ENCODE measurements at places on chromosomes 4 and X.

DNA sequence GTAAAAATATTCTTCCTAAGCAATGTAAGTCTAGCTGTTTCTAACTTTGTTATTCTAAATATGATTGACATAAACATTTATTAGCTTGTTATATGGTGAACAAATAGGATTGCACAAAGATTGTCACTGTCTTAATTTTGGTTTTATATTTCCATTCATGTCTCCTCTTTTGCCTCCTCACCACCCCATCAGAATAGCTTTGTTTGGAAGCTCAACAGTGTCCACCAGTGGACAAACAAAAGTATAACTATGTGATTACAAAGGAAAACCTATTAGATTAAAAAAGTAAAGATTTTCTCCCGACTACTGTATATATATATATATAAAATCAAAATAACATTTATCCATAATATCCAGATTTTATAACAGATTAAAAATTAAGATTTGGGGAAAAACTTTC lies 468.2 kb downstream of the ZIC3 start:
- no peak for DNase-seq

DNA sequence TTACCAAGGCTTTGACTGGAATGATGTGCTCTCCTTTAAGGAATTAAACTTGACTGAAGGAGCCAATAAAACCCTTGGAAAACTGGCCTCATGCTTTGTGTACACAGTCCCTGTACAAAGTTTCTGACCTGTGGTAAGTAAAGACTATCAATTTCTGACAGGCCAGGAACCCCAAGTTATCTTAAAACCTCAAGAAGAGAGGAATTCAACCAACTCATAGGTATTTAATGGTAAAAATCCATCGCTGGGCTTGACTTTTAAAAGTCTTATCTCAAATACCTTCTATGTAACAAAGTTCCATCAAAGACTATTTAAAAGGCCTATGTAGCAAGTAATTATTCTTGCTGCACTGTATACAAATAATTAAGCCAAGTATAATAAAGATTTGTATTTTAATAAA lies 103.7 kb upstream of the TENT5D start:
- no peak for DNase-seq

- no peak for DNase-seq
Observed at GRCh38 chrX:64842492-64842891, 133.8 kb downstream of the ZC4H2 start.

DNA sequence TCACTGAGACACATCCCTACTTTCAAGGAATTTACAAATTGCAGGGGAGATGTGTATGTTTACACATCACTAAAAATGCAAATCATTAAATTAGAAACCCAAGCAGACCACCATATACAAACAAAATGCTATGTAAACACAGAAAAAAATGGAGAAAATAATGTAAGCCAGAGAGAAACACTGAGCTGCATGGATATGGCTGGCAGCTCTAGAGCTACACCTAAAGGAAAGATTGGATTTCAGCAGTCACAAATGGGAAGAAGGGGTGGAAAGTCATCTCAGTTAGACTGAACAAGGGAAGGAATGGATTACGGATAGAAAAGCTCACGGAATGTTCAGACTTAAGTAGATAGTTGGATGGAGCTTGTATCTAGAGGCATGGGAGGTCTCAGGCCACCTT lies 186.3 kb downstream of the MOSPD2 start:
- DNase-seq: no peak

GRCh38 chr4:16202598-16202997 lies 23.7 kb downstream of the TAPT1 start:
- DNase-seq: no peak

DNA sequence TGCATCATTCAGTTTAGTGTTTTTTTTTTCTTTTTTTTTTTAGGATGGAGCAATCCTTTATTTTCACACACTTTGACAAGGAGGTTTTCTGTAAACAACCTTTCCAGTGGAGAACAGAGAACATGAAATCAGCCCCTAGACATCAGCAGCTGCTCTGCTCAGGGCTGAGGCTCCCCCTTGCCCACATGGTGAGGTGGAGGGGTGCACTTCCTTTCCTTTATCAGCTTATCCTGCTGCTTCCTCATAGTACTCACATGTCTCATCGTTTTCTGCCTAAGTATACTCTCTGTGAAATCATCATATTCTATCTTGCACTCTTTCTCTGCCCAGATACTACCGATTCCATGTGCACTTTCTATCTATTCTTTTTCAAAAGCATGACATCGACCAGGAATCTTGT lies 47.6 kb upstream of the PRSS12 start:
- no peak for DNase-seq

- DNase-seq: no peak
Observed at GRCh38 chr4:107548211-107548905, 171.7 kb downstream of the PAPSS1 start.

GRCh38 chr4:147815741-147816140 lies 83.9 kb downstream of the ARHGAP10 start:
- DNase-seq: no peak

GRCh38 chrX:135114392-135114791 lies 5.9 kb downstream of the ETDB start:
- DNase-seq: no peak

GRCh38 chrX:49166914-49167739 lies 4.6 kb downstream of the MAGIX start:
- DNase-seq: peak; percentile 34

- no peak for DNase-seq
Observed at GRCh38 chrX:38336538-38337240, 9.4 kb upstream of the RPGR start.

DNA sequence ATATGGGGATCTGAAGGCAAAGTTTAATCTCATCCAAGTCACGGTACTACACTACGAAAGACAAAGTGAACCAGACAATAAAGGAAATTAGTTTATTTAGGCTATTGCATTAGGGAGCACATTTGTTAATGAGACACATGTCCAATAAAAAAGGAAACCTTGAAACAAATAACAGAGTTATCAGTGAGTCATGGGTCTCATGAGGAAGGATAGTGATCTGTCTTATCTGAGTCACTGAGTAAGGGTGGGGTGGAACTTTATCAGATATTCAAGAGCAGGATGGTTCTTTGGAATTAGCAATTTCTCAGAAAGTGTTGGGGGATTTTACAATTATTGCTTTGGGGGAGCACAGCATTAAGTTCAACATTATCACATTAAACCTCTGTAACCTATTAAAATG lies 188.9 kb upstream of the IL1RAPL1 start:
- DNase-seq: no peak

DNA sequence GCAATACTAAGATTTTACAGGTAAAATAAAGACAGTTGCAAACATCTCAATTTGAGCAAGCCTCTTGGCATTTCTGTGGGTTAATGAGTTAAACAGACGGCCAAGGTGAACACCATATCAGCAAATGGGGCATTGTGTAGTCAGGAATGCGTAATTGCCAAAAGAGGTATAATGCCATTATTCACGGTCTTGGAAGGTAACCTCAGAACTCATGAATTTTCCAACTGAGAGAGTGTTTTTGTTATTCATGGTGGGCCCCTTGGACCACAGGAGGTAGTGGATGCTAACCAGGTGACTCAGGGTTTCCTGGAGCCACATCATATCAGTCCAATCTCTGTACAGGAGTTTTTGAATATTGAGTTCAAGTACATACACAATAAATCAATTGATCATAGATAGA lies 368.0 kb upstream of the TECRL start:
- DNase-seq: no peak

GRCh38 chrX:110803506-110803905 lies 7.9 kb upstream of the CHRDL1 start:
- no peak for DNase-seq

DNA sequence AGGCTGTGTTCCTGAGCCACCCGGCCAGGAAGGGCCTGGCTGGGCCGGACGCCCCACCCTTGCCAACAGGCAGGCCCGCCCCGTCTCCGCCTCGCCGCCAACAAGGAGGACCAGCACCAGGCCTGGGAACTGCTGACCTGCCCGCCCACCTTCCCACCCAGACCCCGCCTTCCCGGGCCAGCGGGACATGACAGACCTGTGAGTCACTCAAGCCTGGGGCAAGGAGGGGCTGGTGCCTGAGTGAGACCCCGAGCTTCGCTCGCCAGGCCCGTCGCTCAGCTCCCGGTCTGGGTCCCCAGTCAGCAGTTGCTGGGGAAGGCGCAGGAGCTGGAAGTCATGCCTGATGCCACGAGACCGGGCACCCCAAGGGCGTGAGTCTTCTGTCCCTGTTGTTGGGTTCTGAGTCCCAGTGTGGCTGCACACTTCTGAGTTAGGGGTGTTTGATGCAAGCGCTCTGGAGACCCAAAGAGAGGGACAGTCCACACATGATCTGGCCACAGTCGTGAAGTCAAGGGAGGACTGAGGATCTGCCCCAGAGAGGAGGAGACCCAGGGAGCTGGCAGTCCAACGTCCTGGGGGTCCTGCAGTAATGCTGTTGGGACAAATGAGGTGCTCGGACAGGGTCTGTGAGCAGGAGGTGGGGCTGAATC lies at the start of gene DNASE1L1:
DNASE1L1 (minus strand) TSS at position 33 of the 650 bp plus-strand sequence. CDS start 3,686 bp downstream, outside the sequence.
- DNase-seq: peak; percentile 94

DNA sequence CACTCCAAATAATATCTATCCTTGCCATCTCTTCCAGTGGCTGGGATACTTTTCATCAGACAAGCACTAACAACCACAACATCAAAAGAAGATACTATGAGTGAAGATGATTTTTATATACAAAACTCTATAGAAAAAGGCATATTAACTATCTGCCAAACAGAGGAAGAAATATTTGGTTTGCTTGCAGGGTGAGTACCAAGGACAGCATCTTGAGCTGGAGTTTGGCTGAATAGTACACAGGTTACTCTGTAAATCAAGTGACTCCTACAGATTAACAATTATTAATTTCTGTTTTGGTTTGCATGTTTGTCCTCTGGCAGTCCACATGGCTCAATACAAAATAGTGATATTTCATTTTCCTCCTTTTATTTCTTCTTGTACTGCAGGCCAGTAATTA lies 248.0 kb downstream of the RBMX2 start:
- DNase-seq: no peak

DNA sequence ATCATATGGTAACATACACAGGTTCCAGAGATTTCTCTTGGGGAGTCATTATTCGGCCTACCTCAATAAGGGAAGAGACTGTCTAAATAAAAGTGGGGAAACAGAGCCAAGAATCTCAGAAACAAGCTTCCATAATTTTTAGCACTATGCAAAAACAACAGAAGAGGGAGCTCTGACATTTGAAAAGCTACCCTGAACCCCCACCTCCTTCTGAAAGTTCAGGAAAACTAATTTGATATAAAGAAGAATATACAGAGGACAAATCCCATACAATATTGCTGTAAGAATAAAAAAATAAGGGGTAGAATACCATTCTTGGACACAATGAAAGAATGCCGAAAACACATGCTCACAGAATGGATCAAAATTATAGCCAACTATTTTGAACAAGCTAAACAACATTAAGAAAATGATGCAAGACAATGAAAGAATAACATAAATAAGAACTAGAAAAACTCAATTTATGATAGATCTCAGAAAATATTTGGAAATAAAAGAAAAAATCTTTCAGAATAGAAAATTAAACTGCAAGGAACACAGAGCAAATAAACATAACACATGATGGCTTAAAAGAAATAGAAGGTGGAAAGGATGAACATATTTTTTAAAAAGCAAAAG lies 14.4 kb upstream of the ZNF41 start:
- no peak for DNase-seq

- no peak for DNase-seq
Observed at GRCh38 chrX:140086691-140087090, 121.4 kb upstream of the CXorf66 start.

DNA sequence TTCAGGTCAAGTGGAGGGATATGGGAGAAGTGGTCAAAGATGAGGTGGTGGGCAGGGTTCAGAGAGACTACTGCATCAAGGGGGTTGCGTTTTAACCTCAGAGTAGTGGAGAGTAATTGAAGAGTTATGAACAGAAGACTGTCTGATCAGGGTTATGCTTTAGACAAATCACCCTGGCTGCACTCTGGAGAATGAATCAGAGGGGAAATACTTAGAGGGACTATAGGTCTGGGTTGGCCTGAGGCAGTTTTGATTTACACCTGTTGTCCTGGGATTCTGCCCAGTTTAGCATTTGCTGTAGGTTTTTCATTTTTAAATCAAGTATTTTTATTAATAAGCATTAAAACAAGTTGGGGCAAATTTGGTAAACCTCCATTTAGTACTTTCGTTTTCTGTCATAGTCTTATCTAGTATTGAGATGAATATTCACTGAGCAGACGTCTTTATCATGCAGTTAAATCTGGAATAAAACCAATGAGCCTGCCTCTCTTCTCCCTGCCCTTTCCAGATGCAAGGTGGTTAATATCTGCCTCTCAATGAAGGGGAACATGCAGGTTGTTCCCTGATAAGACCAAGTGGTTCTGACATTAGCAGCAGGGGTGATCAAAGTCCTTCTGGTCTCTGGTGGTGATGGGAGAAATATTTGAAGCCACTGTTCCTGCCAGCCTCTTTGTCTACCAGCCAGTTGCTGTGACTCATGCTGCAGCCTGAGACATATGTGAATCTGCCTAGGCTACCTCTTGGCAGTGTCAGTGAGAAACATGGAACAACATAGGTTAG lies 116.0 kb upstream of the RPS6KA3 start:
- peak; percentile 29 for DNase-seq

- peak; percentile 82 for DNase-seq
Observed at GRCh38 chrX:53287493-53288138, 6.2 kb upstream of the IQSEC2 start.

GRCh38 chr4:170682558-170683294 lies 593.0 kb upstream of the AADAT start:
- no peak for DNase-seq

DNA sequence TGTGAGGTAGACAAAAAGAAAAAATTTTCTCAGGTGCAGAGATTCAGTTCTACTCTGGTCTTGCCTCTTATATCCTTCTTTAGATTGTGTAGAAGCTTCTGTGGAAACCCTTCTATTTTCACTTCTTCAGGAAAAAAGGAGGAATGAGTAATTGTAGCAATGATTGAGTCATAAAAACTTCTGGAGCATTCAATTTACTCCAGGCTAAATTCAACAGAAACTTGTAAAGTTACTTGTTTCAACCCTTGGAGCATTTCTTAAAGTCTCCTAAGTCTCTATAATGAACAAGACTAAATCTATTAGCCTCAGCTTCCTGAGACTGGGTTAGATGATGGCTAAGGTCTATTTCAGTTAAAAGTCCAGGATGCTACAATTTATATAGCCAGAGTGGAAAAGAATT lies 29.9 kb downstream of the BOD1L1 start:
- DNase-seq: no peak

DNA sequence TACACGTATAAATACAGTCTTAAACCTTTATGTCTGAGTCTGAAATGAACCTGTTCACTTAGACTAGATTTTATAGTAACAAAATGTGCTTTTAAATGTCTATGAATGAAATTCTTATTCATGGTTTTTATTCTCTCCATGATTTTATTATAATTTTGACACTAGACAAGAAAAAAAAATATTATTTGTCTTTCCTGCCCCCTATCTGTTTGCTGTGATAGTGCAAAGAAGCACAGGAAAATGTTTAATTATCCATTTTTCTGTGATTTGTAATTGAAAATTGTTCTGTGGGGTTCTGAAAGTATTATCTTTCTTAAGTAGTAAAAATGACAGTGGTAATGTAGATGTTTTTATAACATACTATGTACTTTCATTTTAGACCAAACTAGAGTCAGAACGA lies 52.0 kb downstream of the INTS6L start:
- no peak for DNase-seq

DNA sequence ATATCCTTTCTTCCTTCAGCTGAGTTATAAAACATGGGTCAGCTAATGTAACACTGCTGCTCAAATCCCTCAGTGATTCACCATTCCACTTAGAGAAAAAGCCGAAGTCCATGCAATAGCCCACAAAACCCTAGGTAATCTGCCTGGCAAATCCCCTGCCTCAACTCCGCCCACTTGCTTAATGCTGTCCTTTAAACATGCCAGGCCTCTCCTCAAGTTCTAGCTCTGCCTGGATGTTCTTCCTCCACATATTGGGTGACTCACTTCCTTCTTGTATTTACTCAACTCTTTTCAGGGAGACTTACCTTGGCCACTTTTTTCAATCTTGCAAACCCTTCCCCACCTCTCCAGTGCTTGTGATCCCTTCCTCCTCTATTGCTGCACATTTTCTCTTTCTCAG lies 89.8 kb downstream of the EMCN start:
- DNase-seq: no peak
